SIG-M5 (cell line): ENCODE measurements at places on chromosomes 7 and 10.

- no peak for DNase-seq
Measured at GRCh38 chr7:19834566-19834965, 61.1 kb upstream of the TMEM196 start.

DNA sequence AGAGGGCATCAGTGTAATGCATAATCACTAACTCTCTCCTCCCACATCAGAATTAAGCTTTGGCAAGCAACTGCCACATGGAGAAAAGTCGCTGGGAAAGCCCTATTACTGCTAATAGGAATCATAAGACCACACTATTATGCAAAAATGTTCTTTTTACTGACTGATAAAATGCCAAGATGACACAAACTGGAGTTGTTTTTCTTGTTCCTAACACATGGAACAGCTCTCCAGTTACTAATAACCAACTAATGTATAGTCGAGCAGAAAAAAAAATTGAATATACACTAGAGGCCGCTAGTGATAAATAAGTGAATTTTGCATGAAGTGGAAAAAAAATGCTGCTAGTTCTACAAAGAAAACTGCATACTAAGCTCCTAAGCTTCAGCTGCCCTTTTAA lies 165.6 kb downstream of the TPK1 start:
- no peak for DNase-seq

DNA sequence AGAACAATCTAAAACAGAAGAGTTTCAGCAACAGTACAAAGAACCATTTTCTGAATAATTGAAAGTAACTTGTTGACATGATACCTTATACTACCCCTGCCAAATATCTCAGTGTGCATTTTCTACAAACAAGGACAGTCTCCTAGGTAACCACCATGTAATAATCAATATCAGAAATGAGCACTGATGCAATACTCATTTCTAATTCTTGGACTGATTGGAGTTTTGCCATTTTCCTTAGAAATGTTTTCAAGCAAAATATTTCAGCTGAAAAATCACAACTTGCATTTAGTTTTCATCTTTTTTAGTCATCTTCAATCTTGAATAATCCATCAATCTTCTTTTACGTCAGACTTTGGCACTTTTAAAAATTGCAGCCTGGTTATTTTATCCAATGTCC lies 420.2 kb downstream of the CDC14C start:
- no peak for DNase-seq

DNA sequence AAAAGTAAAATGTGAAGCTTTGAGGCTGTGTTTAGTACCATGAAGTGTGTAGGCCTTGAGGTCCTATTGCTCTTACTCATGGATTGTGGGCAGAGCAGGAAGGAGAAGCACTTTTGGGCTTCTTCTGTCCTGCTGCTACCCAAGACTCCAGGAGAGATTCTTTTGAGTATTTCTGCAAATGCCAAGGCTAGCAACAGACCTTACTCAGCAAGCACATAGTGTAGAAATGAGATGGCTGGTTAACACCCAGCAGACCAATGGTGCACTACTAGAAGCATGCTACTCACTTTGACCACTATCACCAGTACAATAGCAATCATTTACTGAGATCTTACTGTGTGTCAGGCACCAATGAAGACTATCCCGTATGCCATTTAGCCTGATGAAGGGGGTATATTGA lies 3.2 kb downstream of the PLPP4 start:
- no peak for DNase-seq

- DNase-seq: no peak
Measured at GRCh38 chr7:67406976-67407375, 410.3 kb downstream of the TYW1 start.

- no peak for DNase-seq
Measured at GRCh38 chr7:94190599-94191061, 186.5 kb upstream of the BET1 start.

DNA sequence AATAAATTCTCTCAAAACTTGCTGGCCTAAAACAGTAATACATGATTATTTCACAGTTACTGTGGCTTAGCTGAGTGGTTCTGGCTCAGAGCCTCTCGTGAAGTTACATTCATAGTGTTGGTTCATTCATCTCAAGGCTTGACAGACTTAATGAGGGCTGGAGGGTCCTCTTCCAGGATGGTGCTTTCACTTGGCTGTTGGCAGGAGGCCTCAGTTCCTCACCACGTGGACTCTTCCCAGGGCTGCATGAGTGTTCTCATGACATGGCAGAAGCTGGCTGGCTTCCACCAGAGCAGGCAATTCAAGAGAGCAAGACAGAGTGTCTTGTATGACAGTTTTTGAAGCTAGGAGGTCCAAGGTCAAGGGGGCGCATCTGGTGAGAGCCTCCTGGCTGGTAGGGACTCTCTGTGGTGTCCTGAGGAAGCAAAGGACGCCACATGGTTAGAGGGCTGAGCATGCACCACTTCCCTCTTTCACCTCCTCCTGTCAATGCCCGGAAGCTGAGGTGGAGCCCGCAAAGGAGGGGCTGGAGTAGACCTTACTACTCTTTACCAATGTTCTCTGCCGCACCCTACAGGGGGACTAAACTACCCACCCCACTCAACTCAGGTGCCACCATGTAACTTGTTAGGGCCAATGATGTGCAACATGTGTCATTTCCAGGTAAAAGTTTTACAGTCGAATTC lies 58.2 kb upstream of the YAE1 start:
- no peak for DNase-seq

DNA sequence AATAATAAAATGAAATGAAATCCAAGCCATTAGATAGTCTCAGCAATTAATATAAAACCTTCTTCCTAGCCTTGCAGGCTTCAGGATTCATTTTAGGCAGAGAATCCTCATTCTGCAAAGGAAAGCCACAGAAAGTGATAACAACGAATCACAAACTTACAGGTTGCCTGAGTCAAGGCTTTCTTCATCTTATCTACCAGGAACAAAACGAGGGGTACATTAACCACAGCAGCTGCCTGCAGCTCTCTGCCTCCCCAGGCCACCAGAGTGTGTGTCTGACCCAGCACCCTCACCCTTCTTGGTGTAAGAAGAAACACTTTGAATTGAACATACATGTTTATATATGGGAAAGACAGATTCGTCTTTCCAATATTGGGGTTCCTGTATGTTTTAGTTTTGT lies 12.5 kb upstream of the TNS3 start:
- DNase-seq: no peak

DNA sequence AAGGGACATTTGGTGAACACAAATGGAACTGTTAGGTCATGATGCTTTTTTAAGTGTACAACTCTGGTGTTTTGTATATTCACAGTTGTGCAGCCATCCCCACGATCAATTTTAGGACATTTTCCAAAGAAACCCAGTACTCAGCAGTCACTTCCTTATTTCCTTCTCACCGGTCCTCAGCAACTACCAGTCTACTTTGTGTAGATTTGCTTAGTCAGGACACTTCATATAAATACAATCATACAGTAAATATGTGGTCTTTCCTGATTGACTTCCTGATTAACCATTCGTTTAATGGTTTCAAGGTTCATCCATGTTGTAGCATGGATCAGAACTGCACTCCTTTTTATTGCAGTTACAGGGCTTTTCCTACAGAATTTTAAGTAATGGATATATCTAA lies 14.4 kb downstream of the SGPL1 start:
- no peak for DNase-seq

DNA sequence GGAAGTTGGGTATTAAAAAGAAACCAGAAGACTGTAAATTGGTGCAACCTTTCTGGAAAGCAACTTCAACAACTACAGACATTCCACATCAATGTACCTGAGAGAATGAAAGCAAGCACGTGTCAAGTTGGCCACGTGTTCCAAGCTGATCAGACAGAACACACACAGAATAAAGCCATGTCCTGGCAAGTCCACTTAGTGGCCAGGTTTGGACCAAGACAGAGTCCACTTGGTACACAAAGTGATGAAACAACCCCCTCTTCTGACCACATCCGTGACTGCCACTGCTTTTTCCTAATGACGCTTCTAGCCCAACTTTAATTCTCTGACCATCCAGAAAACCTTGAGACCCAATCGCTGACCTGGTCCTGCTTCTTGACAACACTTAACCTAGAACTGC lies 109.4 kb downstream of the ABLIM1 start:
- DNase-seq: no peak

GRCh38 chr7:127736511-127736910 lies 84.5 kb downstream of the SND1 start:
- DNase-seq: no peak

DNA sequence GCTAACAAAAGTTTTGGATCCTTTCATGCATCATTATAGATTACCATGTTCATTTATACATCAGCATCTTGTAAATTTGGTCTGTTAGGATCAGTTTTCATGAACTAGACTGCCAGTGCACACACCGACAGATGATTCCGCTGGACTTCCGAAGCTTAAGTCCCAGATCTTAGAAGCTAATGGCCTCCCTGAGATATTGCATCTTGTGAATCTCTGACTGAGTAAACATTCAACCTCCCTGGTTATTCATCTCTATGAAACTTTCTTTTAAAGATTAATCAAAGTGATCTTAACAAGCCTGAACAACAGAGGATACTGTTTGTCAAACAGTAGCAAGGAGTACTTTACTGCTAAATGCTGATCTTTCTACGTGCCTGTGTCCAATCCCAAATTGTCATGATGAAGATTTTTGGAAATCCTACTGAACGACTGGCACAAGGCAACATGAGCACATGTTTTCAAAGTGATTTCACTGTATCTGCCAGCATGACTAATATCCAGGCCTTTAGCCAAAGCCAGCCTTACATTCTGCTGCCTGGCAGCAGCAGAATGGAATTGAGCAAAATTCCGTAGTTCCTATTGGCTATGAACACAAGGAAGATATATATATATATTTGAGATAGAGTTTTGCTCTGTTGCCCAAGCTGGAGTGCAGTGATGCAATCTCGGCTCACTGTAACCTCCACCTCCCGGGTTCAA lies 91.3 kb upstream of the ANK3 start:
- no peak for DNase-seq

DNA sequence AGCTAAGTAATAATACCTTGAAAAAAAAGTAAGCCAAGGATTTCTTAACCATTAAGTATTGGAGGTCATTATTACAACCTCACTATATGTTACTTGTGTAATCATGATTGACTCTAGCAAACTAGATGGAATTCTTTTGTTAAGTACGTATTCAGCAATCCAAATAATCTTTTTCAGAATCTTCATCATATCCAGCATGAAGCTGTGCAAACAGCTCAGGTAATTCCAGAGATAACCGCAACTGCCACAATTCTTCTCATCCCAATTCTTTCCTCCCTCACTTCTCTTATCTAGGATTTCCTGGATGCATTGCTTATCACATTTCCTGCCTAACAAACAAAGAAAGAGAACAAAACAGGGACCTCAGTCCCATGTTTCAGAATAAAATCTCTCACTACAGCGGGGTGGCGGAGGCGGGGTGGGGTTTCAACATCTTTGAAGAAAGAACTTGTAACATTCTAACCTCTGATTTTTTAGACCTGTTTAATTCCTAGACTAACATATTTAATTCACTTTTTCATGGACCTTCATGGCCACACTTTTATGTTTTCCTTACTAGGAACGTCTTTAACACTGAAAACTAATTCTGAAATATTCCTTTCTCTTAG lies 156.5 kb downstream of the POM121L12 start:
- no peak for DNase-seq

DNA sequence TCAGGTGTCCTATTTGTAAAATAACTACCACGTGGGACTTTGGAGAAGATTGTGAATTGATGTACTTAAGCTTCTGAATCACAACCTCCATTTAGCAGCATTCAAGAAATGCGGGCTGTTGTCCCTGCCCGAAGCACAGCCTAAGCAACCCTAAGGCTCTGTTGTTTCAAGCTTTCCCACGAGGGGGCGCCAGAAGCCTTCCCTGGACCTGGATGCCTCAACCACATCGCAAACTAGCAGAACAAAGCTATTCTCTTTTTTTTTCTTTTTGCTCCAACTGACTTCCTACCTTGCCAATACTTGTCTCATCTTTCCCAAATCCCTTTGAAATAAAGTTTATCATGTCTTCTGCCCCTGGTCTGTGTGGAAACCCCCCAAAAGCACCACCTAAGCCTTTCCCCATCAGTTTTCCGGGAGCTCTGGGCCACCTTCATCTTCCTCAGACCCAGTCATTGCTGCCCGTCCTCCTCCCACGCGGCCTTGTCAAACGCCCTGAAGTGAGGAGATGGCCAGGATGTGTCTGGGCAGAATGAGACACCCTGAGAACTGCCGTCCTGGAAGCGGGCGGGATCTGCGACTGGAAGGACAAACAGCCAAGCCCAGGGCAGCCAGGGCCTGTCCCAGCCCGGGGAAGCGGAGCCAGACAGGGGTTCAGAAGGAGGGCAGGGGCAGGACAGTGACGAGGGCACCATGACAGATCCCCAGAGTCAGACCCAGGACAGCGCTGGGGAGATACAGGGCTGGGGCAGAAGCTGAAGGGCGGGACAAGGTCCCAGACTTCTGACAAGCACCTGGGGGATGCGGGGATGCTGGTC lies 112.7 kb downstream of the SLIT1 start:
- no peak for DNase-seq

GRCh38 chr10:132265890-132266496 lies 41.8 kb downstream of the STK32C start:
- DNase-seq: no peak

DNA sequence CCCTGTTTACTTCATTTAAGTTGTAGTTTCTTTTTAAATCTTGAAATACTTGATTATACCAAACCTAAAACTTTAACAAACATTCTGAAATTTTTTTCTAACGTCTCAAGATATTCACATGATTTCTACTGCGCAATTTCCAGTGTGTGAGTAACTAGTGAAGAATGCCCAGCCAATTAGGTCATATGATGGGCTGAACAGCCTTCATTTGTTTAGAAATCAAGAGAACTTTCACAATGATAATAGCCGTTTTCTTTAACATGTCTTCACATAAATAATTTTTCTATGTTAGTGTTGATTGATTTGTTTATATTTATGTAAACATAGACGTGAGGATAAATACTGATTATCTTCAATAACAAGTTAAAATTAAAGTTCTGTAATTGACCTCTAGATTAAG lies 21.8 kb downstream of the STAM start:
- DNase-seq: no peak

GRCh38 chr7:67743501-67743900 lies 746.9 kb downstream of the TYW1 start:
- no peak for DNase-seq

GRCh38 chr7:63042730-63043511 lies 955.7 kb upstream of the ZNF722 start:
- DNase-seq: no peak

DNA sequence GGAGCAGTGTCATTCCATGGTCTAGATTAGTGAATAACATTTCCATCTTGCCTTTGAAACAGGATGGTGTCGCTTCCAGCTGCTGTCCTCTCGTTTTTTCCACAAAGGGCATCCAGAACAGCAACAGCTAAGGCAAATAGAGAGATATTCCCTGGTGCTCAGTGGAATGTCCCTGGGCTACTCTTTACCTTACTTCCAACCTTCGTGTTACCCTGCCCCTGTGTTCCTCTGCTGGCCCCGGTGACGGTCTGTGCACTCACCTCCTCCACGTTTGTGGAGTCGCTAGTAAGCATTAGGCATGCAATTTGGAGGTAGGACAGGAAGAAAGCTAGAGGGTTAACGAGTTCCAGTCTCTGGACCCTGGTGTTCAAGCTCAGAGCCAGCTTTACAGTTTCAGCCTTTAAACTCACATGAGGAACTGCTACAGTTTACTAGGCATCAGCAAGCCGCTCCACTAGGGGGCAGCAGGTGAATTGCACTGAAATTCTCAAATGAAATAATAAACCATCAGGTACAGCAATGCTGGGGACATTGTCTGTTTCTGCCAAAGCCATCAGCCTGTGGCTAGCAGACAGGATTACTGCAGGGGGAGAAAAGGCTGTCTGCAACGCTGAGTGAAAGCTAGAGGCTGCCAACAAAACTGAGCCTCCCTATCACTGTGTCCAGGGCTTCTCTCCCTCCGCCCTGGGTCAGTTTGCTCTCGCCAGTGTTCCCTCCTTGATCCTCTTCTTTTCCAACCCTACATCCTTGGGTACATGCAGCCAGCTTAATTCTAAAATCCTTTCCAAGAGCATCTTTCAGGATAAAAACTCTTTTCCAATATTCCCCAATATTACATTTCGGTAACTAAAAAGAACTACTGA lies 9.0 kb downstream of the MRPL32 start:
- DNase-seq: no peak
